CD8-positive, alpha-beta memory T cell (primary cell): ENCODE measurements at places on chromosomes 4 and X. TPM values are rescaled to one million over a fixed set of nuclear protein-coding genes. Genes with fewer than 3 reads are reported as not detected.

DNA sequence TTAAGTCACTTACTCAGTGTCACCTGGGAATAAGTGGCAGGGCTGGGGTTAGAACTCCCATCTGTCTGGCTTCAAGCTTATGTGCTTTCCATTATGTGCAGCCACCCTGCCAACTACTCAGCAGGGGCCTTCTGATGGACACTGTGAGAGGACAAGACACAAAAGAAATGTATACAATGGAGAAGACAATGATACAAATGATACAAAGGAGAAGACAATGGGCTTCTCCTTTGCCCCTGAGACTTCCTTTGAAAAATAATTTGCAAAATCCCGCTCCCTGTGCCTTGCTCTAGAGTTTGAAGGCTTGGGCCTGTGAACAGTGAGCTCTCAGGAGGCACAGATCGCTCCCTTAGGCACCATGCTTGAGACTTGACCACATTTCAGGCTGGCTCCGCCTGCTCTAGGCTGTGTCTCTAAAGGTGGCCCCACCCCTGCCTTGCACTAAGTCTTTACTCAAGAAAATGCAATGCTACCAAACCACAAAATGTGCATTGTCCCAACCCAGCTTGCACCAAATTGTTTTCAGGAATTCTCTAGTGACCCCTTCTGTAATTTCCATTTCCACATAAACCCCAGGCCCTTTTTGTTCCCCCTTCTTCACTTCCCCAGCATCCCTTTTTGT is 27.1 kb upstream of the STX18 start:
- no peak for DNase-seq

The CORIN gene
- 0.04 TPM for total RNA-seq

The EREG gene
- not detected for total RNA-seq

DNA sequence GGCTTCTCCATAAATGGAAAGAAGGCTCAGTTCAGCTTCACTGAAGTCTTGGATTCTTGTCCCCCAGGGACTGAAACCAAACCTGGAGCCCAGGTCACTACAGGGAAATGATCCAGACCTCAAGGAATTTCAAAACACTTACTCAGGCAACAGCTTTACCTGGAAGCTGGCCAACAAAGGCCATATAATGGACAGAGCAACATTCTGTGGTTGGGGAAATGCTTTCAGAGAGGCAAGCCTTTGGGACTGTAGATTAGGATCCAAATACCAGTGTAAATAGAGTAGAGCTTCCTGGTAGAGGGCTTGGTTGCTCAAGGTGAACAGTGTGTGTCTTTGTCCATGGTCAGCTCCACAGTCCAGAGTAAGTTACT is 57.0 kb upstream of the PROM1 start:
- DNase-seq = no peak

- no peak for DNase-seq
Measured at GRCh38 chrX:49067285-49068120, 6.3 kb downstream of the PRAF2 start.

GRCh38 chr4:88582493-88582892 is 9.8 kb upstream of the HERC3 start:
- no peak for DNase-seq

DNA sequence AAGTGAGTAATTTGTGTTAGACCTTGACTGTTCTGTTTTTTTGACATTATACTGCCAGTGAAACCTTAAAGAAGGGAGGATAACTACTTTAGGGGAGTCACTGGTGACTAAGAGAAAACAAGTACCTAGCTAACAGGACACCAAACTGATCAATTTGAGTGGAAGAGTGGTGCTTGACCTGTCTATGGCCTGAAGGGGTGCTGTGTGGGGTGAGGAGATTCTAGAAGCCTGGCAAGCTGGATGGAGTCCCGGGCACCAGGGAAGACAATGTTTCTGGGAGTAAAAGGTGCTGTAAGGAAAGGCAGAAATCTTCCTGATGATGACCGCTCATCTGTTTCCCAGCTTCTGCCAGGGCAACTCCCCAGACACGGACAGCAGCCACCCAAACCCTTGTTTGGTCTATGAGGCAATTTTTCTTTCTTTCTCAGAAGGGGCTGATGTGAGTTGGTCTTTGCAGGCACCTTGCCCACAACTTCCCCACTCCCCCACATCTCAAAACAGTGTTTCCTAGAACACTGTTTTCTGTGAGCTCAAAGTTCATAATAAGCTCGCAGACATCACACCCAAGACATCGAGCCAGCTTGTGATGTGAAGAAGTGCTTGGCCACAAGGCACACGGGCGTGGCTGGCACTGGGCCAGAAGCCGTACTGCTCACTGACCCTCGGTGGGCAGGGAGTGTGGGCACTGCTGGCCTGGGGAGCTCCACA is 4.6 kb downstream of the TXK start:
- peak; percentile 46 for DNase-seq

- DNase-seq = no peak
Measured at GRCh38 chr4:130025701-130026100, 929.7 kb downstream of the C4orf33 start.

DNA sequence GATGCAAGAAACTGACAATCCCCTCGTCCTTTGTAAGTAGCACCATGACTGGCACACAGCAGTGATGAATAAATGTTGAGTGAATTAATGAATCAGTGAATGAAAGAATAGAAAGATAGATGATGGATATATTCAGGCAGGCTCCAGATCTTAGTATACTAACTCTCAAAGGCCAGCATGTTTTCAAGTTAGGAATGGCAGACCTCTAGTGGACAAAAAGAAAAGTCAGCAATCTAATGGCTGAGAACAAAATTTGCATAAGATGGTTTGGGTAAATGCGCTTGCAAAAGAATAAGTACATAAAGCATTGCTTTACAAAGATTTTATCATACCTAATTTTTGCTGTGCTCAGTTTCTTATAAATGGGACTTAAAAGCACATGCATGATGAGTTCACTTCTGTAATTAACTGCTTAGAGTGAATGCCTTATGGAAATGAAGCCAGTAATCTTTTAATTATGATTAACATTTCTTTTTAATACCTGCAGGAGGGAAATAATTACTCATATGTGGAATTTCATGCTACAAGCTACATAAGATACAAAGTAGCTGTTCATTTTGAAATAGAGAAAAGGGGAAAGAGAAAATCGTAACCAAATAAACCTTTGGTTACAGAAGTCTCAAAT is 126.9 kb upstream of the GPRIN3 start:
- peak; percentile 30 for DNase-seq

GRCh38 chr4:77142646-77143028 is 14.4 kb upstream of the CCNG2 start:
- no peak for DNase-seq

DNA sequence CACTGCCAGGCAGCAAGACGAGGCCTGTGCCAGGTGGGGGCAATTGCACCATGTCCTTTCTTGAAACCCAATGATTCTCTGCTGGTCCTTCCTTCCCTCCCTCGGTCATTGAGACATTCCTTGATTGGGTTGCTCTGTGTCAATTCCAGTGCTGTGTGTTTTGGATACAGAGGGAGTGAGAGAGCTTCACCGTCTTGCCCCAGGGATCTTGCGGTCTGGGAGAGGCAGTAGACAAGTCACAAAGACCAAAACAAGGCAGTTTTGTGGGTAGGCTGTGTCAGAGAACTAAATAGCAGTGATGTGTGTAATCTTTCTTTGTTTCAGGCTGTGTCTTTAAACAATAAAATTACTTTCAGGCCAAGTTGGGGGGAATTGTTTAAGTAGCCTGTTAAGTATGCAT is 38.8 kb upstream of the TADA2B start:
- DNase-seq = no peak

The UGT8 gene
- 0.49 TPM for total RNA-seq

- DNase-seq = no peak
Measured at GRCh38 chr4:38141808-38142500, 181.8 kb downstream of the PTTG2 start.

GRCh38 chrX:39117101-39117500 is 315.8 kb downstream of the MID1IP1 start:
- DNase-seq = no peak

DNA sequence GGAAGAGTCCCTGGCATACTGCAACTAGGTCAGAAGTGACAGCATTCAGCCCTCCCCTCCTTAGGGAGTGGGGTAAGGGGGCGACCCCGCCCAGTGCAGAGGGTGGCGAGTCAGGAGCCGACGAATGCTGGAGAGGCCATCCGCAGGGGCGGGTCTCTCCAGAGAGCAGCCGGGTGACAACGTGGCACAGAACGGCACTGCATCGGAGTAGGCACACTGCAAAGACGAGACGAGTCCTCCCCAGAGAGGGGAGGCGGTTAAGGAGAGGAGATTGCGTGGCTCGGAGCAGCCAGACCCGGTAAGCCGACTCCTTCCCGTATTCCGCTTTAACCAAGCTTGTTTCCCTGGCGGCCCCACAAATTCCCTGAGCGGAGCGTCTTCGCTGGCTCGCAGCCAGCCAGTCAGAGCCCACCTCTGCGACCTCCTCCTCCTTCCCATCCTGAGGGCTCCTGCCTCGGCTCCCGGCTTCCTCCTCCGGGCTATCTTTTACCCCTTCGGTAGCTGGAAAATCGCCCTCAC is 54.9 kb downstream of the LINC00632 start:
- DNase-seq = no peak

DNA sequence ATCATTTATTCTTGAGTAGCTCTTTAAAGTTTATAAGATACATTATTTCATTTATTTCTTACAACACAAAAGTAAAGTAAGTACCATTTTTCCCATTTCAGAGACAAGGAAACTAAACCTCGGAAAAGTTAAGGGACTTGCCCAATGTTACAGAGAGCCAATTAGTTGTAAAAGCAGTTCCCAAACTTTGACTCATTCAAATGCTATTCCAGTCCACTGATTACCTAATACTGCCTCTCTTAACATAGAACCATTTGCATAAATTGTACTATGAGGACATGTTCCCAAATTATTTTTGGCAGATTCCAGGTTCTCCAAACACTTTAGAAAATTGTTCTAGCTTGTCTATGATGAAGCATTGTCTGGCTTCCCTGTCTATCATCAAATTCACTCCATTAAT is 45.6 kb upstream of the GRIA3 start:
- DNase-seq = no peak

DNA sequence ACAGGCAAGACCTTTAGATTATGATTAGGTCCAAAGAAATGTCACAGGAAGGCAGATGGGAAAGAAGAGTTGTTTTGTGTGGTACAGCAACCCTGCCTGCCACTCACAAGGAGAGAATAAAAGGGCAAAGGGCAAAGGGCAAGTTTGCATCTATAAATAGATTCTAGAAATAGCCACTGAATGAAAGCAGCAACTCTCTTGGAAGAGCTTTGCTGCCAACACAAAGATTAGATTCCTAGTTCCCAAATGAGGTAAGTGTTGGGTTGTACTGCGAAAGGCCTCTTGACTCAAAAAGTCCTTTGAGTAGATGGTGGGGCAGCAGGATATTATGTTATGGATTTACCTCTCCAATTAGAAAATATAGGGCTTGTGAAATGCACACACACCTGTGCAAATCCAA is 61.2 kb downstream of the MOSPD2 start:
- DNase-seq = no peak

DNA sequence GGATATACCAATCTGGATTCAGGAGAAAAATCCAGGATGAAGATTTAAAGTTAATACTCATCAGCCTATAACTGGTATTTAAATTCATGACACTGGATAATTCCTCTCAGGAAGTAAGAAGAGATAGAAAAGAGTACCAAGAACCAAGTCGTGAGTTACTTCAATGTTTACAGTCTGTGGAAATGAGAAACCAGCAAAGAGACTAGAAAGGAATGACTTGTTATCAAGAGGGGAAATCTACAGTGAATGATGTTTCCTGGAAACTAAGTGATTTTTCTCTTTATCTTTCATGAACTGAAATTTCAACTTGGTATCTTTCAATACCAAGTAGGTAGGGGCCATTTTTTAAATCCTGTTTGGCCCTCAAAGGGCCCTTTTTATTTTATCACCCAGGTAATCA is 217.9 kb upstream of the AFF2 start:
- DNase-seq = no peak

DNA sequence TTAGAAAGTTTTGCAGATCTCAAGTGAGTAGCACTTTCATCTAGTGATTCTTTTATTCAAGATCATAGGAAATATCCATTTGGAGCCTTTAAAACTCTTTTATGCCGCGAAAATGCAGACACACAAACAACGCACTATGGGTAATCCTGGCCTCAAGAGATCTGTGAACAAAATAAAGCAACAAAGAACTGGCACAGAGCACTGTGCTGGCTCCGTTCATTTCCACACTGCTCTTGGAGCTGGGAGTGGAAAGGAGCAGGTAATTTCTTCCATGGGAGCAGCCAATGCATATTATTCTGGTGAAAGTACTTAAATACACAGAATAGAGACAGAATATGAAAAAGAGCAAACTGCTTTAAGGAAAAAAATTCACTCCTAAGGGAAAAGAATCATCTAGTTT is 172.7 kb upstream of the FRG1 start:
- no peak for DNase-seq

The IL3RA gene
- total RNA-seq = 0.44 TPM

The SLC38A5 gene
- 188 TPM for total RNA-seq

DNA sequence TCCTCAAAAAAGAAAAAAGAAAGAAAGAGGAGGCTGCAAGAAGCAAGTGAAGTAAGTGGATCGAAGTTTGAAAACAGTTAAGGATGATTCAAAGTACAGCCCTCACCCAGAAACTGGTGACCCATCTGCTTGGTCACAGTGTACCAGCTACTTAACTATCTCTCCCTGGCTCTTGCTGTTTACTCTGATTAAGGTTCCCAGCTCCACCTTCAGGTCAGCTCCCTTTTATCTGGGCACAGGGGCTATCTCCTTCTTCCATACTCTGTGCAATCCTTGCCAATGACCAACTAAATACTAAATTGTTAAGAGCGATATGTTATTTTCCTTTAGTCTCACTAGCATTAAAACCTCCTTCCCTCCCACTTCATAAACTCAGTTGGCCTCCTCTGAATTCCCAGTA is 81.5 kb upstream of the SMIM10 start:
- DNase-seq = no peak

GRCh38 chrX:135345107-135345589 is 35.9 kb downstream of the ETDC start:
- DNase-seq = no peak

- DNase-seq = no peak
Measured at GRCh38 chrX:132748268-132748667, 210.2 kb downstream of the HS6ST2 start.

The AMOT gene
- 1.4 TPM for total RNA-seq

DNA sequence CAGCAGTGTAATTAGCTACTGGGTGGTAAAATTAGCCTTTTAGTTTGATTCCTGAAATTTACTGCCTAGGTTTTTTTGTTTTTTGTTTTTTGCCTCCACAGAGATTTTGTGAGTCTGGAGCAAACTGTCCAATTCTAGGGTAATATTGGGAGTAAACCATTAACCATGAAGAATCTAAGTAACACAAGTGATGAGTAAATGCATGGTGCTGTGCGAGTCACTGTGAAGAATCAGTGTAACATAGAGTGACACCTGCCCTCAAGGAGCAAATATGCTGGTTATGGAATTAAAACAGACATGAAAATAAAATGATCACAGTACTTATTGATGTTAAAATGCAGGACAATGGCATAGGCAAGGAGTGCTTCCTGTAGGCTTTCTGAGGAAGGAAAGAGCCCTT is 60.1 kb downstream of the LRP2BP start:
- no peak for DNase-seq
